ENCODE measurements at places on chromosomes 2 and 18.
A peak's percentile ranks its signal among the peaks of the same experiment; 100 is the strongest.

GRCh38 chr18:49814147-49814499 is 790 bp upstream of the ACAA2 start:
- DNase-seq = no peak

GRCh38 chr2:223383315-223383714 is 218.8 kb downstream of the SCG2 start:
- DNase-seq = no peak

DNA sequence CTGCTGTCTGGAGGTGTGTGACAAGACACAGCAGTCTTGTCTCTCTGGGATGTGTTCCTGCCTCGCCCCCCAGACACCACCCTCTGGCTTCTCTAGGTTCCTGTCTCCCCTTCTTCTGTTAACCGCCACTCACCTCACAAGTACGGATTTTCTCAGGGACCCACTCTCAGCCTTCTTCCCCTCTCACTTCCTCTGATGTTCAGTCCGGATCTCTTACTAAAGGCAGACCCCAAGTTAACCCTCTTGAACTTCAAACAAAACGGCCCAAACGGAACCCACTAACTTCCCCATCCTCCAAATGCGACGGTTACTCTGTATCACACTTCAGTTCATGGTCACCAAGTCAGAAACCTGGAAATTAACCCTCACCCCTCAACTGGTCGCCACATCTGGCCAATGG is 32.0 kb downstream of the B4GALT6 start:
- no peak for DNase-seq

GRCh38 chr2:133777574-133777960 is 209.3 kb upstream of the NCKAP5 start:
- DNase-seq = no peak

- DNase-seq = peak; percentile 5
These were observed 166.0 kb upstream of the STK17B start for GRCh38 chr2:196337208-196337953.

- no peak for DNase-seq
These were observed 16.4 kb upstream of the CD28 start for GRCh38 chr2:203690117-203690431.

- DNase-seq = no peak
These were observed 39.3 kb upstream of the PARD3B start for GRCh38 chr2:204505946-204506345.

GRCh38 chr2:213627835-213628460 is 343.7 kb downstream of the SPAG16 start:
- DNase-seq = no peak

GRCh38 chr2:211837706-211838105 is 700.9 kb downstream of the ERBB4 start:
- no peak for DNase-seq

DNA sequence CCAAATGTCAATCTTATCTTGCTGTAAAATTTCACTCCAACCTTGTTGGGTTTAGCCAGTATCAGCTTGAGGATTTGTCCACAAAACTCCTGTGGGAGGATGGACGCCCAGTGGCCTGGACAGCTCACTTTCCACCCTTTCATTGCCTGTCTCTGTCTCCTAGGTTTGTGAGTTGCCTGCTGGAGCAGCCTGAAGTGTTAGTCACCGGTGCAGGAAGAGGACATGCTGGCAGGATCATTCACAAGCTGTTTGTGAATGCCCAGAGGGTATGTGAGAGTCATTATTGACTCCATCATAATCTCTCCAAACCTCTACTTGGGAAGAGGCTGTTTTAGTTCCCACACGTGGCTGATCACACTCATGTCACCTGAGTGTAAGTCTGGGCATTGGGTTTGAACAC is 112.3 kb downstream of the RAB3GAP1 start:
- DNase-seq = no peak

- DNase-seq = no peak
These were observed 59.5 kb downstream of the E2F6 start for GRCh38 chr2:11406267-11406957.

DNA sequence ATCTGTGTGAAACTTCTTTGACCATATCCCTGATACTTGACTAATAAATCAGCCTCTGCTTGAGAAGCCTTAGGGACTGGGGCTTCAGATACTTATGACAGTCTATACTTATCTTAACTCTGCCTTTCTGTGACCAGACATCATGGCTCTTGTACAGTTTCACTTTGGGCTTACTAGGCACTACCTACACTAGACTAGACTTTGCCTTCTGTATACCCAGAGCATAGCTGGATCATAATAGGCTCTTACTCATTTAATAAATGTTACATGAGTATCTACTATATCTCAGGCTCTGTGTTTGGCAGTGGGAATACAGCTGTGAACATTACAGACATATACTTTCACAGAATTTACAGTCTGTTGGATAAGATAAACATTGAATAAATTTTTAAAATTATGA is 9.0 kb downstream of the UGP2 start:
- no peak for DNase-seq

- no peak for DNase-seq
These were observed 17.7 kb upstream of the AKAIN1 start for GRCh38 chr18:5214583-5215351.

GRCh38 chr2:179877601-179878364 is 16.4 kb upstream of the ZNF385B start:
- no peak for DNase-seq
